ENCODE measurements at places on chromosomes 3 and 15.

DNA sequence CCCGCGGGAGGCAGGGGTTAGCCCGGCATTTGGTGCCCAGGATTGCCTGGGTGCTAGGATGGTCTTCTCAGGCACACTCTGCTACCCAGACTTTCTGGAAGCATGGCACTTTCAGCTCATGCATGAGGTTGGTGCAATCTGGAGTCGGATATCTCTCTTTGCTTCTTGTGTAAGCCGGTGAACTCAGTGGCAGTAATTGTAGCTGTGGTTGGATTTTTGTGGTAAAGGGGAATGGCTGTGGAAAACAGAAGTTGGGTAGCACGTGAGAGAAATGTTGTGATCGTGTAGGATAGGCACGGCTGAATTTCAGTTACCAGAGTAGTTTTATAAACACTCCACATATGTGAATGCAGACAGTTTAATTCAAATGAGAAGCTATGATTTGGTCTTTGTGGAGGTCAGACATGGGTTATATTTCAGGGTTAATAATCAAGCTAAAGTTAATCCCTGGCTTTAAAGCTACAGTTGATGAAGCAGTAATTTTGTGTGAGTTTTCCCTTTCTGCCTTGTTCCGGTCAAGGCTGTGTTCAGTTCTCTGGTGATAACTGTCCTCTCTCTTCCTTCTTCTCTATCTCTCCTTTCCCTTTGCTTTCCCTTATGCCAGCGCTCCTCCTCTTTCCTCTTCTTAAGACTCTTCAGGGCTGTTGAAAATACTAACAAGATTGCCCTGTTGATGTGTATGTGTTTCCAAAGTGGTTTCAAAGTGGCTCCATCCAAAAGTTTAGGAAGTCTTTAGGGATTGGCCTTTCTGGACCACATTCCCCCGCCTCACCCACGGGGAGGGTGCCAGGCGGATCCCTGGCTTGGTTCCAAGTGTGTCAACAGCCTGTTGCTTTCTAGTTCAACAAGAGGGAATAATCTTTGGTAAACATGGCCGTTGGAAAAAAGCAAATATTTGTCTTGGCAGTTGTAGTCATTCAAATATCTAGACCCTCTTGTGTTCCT lies 404.6 kb upstream of the C2CD4B start:
- H3K27me3 ChIP-seq, result no peaks in the 10 kb centered on the region
- H3K4me3 ChIP-seq, result no peak overlapping the region
- peak; percentile 91 for DNase-seq
- H3K36me3 ChIP-seq, result no peaks in the 10 kb centered on the region

GRCh38 chr3:158093526-158093925 lies 12.7 kb downstream of the SHOX2 start:
- no peak overlapping the region for H3K27ac ChIP-seq
- no peaks in the 10 kb centered on the region for H3K4me1 ChIP-seq
- no peak for DNase-seq
- H3K4me3 ChIP-seq, result no peak overlapping the region
- peaks cover 100% of the 10 kb centered on the region for H3K27me3 ChIP-seq
- no peaks in the 10 kb centered on the region for H3K36me3 ChIP-seq

- H3K4me3 ChIP-seq, result no peak overlapping the region
- no peak overlapping the region for H3K27ac ChIP-seq
- no peak for DNase-seq
- H3K4me1 ChIP-seq, result no peaks in the 10 kb centered on the region
- peaks cover 1% of the 10 kb centered on the region for H3K27me3 ChIP-seq
Measured at GRCh38 chr15:83275412-83275811, 9.1 kb downstream of the BNC1 start.

GRCh38 chr15:90028376-90028944 lies 27.3 kb downstream of the ZNF710 start:
- no peaks in the 10 kb centered on the region for H3K4me1 ChIP-seq
- no peak overlapping the region for H3K4me3 ChIP-seq
- no peak for DNase-seq
- H3K36me3 ChIP-seq, result no peaks in the 10 kb centered on the region
- no peak overlapping the region for H3K27ac ChIP-seq

GRCh38 chr15:40460404-40460803 lies 10.4 kb upstream of the CHST14 start:
- no peak overlapping the region for H3K4me3 ChIP-seq
- no peak overlapping the region for H3K27ac ChIP-seq
- no peaks in the 10 kb centered on the region for H3K27me3 ChIP-seq

- H3K4me1 ChIP-seq, result no peaks in the 10 kb centered on the region
- no peaks in the 10 kb centered on the region for H3K27me3 ChIP-seq
- peak within 1 kb of the TSS; percentile 59 for H3K4me3 ChIP-seq
- peak; percentile 68 for DNase-seq
- H3K36me3 ChIP-seq, result no peaks in the 10 kb centered on the region
Measured at GRCh38 chr15:23687143-23687470, at the start of gene NDN. NDN (minus strand) TSS chr15:23687305; CDS start chr15:23687217, 88 bp downstream.

GRCh38 chr3:129197321-129197720 lies 13.6 kb upstream of the CNBP start:
- H3K4me3 ChIP-seq, result no peak overlapping the region
- H3K36me3 ChIP-seq, result no peaks in the 10 kb centered on the region
- no peaks in the 10 kb centered on the region for H3K27me3 ChIP-seq
- H3K27ac ChIP-seq, result no peak overlapping the region
- no peak for DNase-seq
- H3K4me1 ChIP-seq, result no peaks in the 10 kb centered on the region

DNA sequence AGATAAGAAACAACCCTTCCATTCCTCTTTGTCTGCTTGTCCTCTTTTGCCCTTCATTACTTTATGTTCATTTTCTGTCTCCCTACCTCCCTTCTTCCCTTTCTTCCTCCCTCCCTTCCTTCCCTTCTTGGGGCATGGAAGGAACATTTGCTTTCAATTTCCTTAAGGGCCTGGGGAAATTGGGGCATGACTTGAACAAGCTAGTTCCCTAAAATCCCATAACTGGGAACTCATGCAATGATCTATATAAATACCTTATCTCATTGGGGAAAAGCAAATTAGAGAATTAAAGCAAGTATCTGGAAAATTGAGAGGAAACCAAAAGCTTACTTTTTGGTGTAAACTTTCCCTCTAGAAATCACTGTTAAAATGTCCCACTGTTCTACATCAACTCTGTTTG lies 35.7 kb downstream of the BOC start:
- H3K36me3 ChIP-seq, result no peaks in the 10 kb centered on the region
- DNase-seq, result no peak
- peaks cover 9% of the 10 kb centered on the region for H3K4me1 ChIP-seq
- H3K27me3 ChIP-seq, result no peaks in the 10 kb centered on the region

GRCh38 chr3:121295452-121295851 lies 250.3 kb downstream of the POLQ start:
- no peaks in the 10 kb centered on the region for H3K36me3 ChIP-seq
- no peaks in the 10 kb centered on the region for H3K27me3 ChIP-seq
- no peak overlapping the region for H3K4me3 ChIP-seq
- no peak for DNase-seq

DNA sequence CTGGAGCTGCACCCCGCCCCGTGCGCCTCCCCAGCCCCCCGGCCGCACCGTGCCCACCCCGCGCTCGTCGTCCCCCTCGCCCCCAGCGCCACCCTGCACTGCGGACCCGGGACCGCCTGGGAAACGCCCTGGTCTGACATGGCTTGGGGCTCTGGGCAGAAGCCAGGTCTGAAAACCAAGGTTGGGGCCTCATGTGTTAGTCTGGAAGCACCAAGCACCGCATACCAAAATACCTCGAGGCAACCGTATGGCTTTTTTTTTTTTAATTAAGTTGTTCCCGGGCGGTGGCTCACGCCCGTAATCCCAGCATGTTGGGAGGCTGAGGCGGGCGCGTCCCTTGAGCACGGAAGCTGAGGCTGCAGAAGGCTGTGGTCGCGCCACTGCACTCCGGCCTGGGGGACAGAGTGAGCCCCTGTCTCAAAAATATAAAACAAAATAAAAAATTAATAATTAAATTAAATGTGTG lies 91.5 kb upstream of the CHD2 start:
- H3K4me1 ChIP-seq, result peaks cover 21% of the 10 kb centered on the region
- H3K36me3 ChIP-seq, result no peaks in the 10 kb centered on the region
- peak overlapping the region; percentile 95 for H3K27ac ChIP-seq
- H3K27me3 ChIP-seq, result no peaks in the 10 kb centered on the region

DNA sequence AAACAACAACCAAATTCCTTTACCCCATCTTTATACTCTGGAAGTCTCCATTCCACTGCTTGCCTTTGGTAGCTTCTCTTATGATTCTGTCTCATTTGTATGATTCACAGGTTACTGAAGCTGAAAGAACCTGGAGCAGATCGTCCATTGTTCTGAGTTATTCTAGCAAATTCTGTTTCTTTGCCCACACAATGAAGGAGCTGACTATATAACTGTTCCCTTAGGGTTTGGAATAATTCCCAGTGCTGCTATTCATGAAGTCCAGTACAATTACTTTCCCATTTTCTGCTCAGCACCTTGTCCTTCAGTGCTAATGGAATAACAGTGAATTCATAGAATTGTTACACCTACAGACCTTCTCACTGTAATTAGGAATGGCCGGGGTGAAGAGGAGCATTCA lies 167.8 kb downstream of the CHST2 start:
- DNase-seq, result no peak
- no peaks in the 10 kb centered on the region for H3K36me3 ChIP-seq
- no peaks in the 10 kb centered on the region for H3K27me3 ChIP-seq
- no peak overlapping the region for H3K4me3 ChIP-seq
- H3K27ac ChIP-seq, result no peak overlapping the region
- peaks cover 12% of the 10 kb centered on the region for H3K4me1 ChIP-seq

- H3K27ac ChIP-seq, result peak overlapping the region; percentile 95
- H3K4me1 ChIP-seq, result peaks cover 67% of the 10 kb centered on the region
- no peaks in the 10 kb centered on the region for H3K36me3 ChIP-seq
- H3K27me3 ChIP-seq, result no peaks in the 10 kb centered on the region
Measured at GRCh38 chr3:46935168-46935858, 41.2 kb downstream of the CCDC12 start.

DNA sequence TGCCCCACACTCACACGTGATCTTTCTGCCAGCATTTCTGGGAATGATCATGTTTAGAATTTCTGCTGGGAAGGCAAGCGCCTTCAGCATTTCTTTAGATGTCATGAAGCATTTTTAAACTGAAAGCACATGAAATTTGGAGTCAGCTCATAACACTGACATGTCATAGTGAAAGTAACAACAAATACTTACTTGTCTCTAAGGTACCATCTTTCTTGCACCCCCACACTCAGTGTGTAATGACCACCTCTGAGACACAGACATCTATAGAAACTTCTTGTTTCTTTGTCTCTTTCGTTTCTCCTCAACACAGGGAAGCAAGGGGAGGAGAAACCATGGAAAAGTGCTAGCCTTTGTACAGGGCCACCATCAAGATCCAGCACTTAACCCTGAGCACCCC lies 171.7 kb downstream of the RORA start:
- DNase-seq, result no peak
- no peak overlapping the region for H3K27ac ChIP-seq
- peaks cover 8% of the 10 kb centered on the region for H3K4me1 ChIP-seq
- H3K36me3 ChIP-seq, result no peaks in the 10 kb centered on the region
- no peak overlapping the region for H3K4me3 ChIP-seq
- no peaks in the 10 kb centered on the region for H3K27me3 ChIP-seq

- H3K4me1 ChIP-seq, result peaks cover 20% of the 10 kb centered on the region
- H3K4me3 ChIP-seq, result no peak overlapping the region
- no peak overlapping the region for H3K27ac ChIP-seq
- no peak for DNase-seq
Measured at GRCh38 chr3:16390581-16390980, 122.9 kb downstream of the RFTN1 start.

DNA sequence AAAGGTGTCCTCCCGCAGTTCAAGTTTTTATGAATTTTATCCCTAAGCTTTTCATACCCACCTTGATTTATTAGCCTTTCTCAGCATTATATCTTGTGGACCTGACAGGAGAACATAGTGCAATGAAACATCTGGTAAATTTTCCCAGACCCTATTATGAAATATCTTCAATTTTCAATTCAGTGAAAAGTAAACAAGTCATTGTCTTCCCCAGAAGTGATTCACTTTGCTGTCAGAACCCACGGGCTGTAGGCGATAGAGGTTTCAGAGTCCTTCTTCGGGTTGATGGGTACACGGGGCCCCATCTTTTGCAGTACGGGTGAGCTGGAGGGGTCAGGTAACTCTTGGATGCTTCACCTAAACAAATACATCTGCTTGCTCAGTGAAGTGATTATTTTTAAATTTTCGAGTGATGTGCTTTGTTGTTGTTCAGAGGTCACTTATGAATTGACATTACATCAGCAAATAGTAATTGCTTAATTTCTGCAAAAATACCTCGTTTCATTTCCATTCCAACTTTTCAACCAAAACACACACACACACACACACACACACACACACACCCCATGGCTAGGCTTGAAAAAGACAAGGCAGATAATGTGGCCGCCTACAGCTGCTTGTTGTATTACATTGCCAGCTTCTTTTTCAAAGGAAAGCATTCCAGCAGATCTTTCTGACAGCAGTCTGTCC lies 102.9 kb downstream of the SEMA6D start:
- H3K27me3 ChIP-seq, result no peaks in the 10 kb centered on the region
- DNase-seq, result peak; percentile 77
- H3K27ac ChIP-seq, result no peak overlapping the region
- H3K4me3 ChIP-seq, result no peak overlapping the region
- H3K4me1 ChIP-seq, result peaks cover 38% of the 10 kb centered on the region

DNA sequence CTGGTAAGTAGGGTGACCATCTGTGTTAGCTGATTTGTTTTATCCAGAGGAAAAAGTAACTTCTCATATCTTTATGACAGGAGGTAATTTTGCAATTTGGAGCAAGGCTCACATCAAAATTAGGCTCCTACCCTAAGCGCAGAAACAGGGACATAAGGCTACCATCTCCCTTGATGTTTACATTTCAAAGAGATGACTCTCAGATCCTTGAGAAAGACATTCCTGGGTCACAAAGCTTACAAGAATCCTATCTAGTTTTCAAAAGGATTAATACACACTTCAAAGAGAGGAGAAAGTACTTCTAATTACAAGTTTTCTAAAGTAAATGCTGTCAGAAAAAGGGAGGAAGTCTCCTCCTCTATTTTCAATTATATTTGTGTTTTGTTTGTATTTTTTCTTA lies 7.0 kb downstream of the ZPLD1 start:
- H3K4me1 ChIP-seq, result no peaks in the 10 kb centered on the region
- no peak overlapping the region for H3K4me3 ChIP-seq
- DNase-seq, result no peak

GRCh38 chr3:154602241-154602640 lies 172.3 kb upstream of the GPR149 start:
- H3K27ac ChIP-seq, result no peak overlapping the region
- no peak overlapping the region for H3K4me3 ChIP-seq
- H3K36me3 ChIP-seq, result no peaks in the 10 kb centered on the region
- no peaks in the 10 kb centered on the region for H3K27me3 ChIP-seq

- no peaks in the 10 kb centered on the region for H3K36me3 ChIP-seq
- H3K27ac ChIP-seq, result no peak overlapping the region
- no peaks in the 10 kb centered on the region for H3K4me1 ChIP-seq
- H3K4me3 ChIP-seq, result no peak overlapping the region
- DNase-seq, result no peak
- no peaks in the 10 kb centered on the region for H3K27me3 ChIP-seq
Measured at GRCh38 chr3:82088749-82089148, 327.3 kb upstream of the GBE1 start.

GRCh38 chr3:99639579-99639978 lies 1.2 kb downstream of the COL8A1 start:
- peaks cover 66% of the 10 kb centered on the region for H3K27me3 ChIP-seq
- H3K36me3 ChIP-seq, result no peaks in the 10 kb centered on the region
- H3K27ac ChIP-seq, result no peak overlapping the region
- H3K4me3 ChIP-seq, result no peak overlapping the region

Data from cardiac muscle cell (in vitro differentiated cells and primary cell).